ENCODE measurements at places on chromosomes 7 and 10.

- DNase-seq: no peak
Observed at GRCh38 chr7:149459540-149460452, 1.1 kb downstream of the ZNF777 start.

DNA sequence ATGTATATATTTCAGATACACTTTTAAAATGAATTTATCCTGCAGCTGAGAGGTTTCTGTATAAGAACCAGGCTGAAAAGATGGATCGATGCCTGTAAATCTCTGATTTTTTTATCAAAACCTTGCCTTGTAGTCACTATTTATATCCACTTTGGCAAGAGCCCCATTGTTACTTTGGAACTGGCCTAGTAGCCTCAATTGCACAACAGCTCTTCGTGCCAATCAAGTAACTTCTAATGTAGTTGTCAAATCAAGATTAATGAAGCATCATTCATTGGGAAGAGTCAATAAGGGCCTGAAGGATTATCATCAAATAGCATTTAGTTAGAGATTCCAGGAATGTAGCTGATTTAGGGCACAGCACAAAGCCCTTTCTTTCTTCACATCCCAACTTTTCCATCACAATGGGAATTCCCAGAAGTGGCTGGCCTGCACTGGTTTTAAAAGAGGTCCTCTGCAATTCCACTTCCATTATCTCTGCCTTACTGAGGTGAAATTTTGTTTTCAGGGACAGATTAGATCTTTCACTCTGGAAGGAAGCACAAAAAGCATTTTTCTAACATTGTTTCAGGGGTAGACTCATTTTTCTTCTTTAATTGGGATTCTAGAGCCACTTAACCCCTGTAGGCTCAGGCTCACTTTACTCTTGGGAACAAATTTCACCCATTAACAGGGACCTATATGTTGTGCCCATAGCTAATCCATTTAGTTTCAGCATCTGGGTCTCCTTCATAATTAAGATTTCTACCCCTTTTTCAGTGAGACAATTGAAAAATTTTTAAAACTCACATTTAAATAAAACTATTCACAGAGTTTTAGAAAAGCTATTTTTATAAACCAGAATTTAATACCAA, 97.8 kb downstream of the CALCR start:
- no peak for DNase-seq

- no peak for DNase-seq
Observed at GRCh38 chr10:112361951-112362751, 11.8 kb upstream of the ACSL5 start.

DNA sequence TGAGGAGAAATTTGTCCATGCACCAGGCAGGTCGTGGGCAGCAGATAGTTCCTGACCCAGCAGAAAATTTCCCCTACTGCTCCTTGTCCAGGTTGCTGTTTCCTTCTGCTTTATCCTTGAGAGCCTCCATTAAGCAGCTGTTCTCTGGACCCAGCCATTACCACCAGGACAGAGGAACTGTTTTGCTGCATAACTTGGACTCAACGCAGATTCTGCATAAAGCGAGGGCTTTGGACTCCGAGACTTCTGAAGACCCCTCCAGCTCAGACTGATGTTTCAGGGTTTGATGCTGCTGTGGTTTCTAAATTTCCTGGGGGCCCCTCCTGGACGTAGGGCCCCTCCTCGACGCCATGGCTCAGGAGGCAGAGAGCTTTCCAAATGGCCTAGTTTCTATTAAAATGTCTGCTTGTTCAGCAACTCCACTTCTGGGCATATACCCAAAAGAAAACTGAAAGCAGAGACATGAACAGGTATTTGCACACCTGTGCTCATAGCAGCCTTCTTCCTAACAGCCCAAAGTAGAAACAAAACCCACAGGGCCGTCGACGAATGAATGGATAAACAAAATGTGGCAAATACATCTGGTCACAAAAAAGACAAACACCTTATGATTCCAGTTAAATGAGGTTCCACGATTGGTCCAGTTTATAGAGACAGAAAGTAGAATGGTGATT, 28.3 kb upstream of the LMTK2 start:
- no peak for DNase-seq

All from NAMALWA (cell line).